ENCODE measurements at places on chromosomes 12 and 14.

DNA sequence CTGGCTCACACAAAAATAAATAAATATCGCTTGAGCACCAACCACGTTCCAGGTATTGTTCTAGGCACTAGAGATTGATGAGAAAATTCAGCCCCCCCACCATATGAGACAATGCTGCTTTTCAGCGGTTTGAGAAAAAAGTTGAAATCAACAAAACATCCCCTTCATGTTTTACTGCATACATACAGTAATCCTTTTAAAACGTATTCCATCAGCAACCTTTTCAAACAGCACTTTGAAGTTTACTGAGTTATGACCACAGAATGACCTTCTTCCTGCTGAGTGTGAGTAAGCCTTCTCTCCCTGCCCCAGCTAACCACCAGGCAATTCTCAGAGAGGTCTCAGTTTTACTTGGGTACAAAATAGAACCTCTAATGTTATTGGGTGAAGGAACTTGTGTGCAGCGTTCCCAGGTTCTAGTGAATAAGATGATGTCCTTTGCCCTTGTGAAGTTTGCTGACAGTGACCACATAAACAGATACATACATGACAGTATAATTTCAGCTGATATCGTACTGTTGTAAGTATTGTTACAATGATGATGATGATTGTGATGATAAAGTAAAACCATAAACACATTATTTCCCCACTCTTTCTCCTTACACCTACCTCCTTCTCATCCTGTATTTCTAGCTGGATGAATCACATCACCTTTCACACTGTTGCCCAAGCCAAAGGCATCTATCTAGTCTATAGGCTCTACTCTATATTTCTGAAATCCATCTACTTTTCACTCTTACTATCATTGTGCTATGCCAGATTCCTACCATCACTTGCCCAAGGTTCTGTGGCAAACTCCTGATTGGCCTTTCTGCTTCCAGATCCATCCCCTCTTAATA lies 124.4 kb upstream of the KRR1 start:
- no peak for DNase-seq

DNA sequence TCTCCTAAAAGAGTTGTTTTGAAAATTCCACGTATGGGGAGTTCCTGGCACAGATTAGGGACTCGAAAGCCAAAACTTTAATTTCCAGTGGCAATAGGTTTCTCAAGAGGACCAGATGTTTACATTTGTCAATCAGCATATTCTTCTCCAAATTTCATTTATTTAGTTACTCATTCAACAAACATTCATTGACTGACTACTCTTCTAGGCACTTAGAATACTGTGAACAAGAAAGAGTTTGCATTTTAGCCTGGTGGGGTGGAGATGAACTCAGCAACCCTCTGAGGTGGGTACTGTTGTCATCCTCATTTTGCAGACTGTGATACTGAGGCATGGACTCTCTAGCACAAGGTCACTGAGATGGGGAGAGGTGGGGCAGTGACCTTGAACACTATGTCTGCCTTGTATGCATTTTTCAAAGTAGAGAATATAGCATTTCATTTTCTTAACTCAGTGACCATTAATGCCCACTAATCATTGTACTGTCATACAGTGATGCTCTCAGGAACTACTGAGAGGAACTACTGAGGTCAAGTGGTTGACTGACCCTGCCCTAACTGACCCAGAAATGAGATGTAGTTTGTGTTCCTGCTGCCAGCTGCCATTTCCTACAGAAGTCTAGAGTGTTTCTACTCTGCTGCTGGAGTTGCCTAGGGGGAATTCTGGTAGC lies 2.2 kb downstream of the L3HYPDH start:
- no peak for DNase-seq

- DNase-seq: no peak
Measured at GRCh38 chr14:27075503-27075902, 477.7 kb upstream of the NOVA1 start.

GRCh38 chr12:48536602-48537001 lies 11.2 kb downstream of the OR8S1 start:
- no peak for DNase-seq

DNA sequence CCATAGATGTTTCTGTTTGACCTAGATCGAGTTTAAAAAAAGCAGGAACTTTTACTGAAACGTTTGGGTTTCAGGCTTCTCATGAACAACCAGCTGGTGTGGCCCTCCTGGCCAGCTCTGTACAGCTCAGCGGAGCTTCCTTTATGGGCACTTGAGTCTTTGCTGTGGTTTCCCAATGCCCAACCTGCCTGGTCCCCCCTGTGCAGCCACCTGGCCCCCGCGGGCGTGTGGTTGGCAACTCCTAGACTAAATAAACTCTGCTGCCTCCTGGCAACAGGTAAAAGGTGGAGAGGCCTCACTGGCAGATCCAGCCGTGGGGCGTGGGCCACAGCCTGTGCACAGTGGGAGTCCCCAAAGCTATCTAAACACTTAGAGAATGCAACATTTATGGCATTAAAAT lies 38.7 kb downstream of the ADGRD1 start:
- no peak for DNase-seq
